Activated naive CD4-positive, alpha-beta T cell treated with anti-CD3 and anti-CD28 coated beads, Interleukin-2, amount 50 U/mL, for 72 hours (primary cell): ENCODE measurements at places on chromosomes 11 and 22. TPM values are rescaled to one million over a fixed set of nuclear protein-coding genes. Genes with fewer than 3 reads are reported as not detected.

Gene MLC1
- total RNA-seq, result not detected

DNA sequence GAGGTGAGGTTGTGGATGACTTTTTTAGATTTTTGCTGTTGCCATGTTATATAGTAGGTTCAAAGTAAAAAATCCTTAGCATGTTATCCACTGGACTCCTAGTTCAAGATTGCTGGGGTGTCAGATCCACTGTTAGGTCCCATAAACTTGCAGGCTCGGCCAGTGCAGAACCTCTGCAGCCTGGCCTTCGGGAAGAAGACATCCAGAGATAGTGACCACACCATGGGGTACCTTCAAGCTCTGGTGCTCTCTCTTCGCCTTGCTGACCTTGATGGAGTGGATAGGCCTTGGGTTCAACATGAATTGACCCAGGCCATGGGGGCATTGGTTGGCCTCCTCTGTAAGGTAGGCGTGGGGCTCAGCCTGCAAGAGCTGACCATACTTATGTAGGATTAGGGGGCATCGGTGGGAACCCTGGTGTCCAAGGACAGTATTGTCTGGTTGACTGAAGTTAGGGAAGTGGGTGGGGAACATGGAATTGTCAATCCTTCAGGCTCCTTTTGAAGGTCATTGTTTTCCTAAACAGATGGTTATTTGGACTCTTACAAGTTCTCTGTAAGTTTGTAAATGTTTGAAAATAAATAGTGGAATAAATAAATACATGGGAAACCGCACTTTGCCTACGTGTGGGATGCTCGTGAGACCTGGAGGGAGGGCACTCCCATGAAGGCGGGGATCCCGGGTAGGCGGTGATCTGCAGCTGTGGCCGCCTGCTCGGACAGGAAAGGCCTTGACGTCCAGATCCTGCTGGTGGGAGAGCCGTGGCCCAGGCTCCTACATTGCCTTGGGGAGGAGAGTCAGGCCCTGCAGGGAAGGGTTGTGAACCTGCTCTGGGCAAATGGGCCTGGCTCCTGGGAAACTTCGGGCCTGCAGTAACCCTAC is 37.1 kb downstream of the BCR start:
- no peak for DNase-seq

DNA sequence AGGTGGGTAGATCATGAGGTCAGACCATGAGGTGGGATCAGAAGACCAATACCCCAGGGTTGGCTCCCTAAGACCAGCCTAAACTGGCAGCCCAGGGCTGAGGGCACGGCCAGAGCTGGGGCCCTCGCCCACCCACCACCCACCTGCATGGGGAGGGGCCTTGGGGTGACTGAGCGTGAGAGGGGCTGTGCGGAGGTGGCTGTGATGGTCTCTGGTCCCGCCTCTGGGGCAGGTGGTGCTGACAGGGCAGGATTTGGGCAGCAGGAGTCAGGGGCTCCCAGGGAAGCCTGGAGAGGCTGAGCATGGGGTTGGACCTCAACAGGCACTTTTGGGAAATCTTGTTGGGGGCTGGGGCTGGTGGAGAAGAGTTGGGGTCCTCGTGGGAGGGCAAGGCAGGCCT is 39.8 kb upstream of the MUC5AC start:
- DNase-seq, result no peak

DNA sequence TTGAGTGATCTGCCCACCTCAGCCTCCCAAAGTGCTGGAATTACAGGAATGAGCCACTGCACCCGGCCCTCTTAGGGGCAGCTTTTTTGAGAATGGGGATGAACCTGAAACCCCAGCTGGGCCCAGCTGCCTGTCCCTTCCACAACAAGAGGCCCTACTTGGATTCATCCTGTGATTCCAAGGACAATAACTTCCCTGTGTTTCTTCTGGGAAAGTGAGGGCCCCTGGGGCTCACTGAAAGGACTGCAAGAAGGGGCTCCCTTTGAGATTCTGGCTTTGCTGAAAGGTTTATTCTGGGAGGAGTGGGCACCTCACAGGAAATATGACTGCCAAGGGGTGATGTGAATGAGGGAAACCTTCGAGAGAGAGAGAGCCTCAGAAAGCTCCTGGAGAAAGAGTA is 12.3 kb upstream of the GNAZ start:
- DNase-seq, result no peak

- DNase-seq, result peak; percentile 51
These were observed 401.0 kb downstream of the TBC1D22A start for GRCh38 chr22:47163481-47163855.

DNA sequence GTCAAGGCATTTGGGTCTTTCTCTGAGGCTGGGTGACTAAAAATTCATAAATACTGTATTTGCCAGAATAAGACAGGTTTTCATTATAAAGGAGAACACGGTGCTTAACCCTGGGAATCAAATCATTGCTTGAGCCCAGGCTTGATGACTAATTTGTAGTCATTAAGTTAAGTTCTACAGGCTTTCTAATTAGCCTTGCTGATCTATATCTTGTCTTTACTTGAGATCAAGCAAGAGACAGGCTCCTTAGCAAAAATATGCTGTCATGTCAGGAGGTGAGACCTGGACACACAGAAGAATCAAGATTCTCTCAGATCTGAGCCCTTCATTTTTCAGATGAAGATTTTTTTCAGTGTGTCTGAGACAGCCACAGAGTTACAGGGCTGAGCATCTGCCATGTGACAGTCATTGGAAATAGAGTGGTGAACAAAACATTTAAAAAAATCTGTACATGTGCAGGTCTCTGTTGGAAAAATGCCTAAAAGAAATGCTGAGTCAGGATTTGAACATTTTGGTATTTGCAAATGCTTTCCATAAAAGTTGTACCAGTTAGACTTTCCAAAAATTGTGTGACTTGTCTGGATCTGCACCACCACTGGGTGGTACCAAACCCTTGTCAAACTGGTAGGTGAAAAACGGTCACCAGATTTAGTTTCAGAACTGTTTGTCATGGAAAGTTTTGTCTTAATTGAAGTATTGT is 14.6 kb downstream of the ACAT1 start:
- no peak for DNase-seq

GRCh38 chr11:69817265-69818230 is 1.7 kb downstream of the FGF3 start:
- DNase-seq, result no peak

GRCh38 chr22:27892811-27893210 is 26.2 kb downstream of the PITPNB start:
- no peak for DNase-seq

- DNase-seq, result no peak
These were observed 73.7 kb upstream of the TSPAN18 start for GRCh38 chr11:44652901-44653644.

DNA sequence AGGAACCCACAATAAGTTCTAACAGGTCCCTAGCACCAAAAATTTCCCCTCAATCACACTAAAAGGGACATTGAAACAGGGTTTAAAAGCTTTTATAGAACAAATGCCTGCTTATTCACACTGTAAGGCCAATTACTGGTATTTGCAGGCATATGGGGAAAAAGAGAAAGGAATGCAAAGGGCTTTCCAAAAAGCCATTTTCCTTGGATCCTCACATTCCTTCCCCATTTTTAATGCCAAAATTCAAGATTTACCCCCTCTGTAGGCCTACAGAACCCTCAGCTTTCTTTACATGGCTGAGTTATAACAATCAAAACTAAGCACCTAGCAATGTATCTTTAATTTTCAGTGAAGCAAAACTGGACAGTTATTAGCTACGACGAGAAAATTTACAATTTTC is 102.0 kb downstream of the SBF2 start:
- no peak for DNase-seq

Gene ACRV1
- not detected for total RNA-seq

DNA sequence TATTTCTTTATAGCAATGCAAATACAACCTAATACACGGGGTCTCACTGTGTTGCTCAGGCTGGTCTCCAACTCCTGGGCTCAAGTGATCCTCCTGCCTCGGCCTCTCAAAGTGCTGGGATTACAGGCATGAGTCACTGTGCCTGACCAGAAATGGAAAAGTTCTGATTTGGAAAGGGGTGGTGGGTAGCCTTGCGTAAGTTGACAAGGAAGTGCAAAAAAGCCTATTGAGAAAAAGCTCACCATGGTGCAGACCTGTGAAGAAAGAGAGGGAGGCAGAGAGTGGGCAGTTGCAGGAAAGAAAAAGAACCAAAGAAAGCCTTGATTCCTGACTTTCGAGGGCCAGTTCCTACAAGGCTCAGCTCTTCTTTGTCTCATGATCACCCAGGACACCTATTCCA is 27.1 kb downstream of the AGBL2 start:
- DNase-seq, result no peak

- DNase-seq, result no peak
These were observed 26.0 kb downstream of the SLC22A6 start for GRCh38 chr11:62958547-62959421.

Gene MS4A6E
- not detected for total RNA-seq

- no peak for DNase-seq
These were observed 47.8 kb downstream of the ARHGAP42 start for GRCh38 chr11:100734743-100735527.
